Posterior vena cava (tissue), 2 donors: ENCODE measurements at places on chromosomes 2 and 18. TPM values are rescaled to one million over a fixed set of nuclear protein-coding genes. Genes with fewer than 3 reads are reported as not detected.
A peak's percentile ranks its signal among the peaks of the same experiment; 100 is the strongest.

Gene RNMT
- 28.8 TPM for total RNA-seq

Gene PFN4
- 1.0 TPM for total RNA-seq

Gene SERPINB10
- not detected for total RNA-seq

Gene RABL2A
- 10.8 TPM for total RNA-seq

Gene ACMSD
- total RNA-seq: not detected

Gene ARMC9
- 31.6 TPM for total RNA-seq

Gene STARD6
- total RNA-seq: not detected

Gene CSRNP3
- 3.1 TPM for total RNA-seq

Gene RASGRP3
- total RNA-seq: 10.9 TPM

Gene FN1
- total RNA-seq: 2,588 TPM

Gene RALB
- total RNA-seq: 55.0 TPM

Gene RMC1
- 28.8 TPM for total RNA-seq

Gene SULT1C4
- total RNA-seq: 2.7 TPM

Gene ICA1L
- total RNA-seq: 12.0 TPM

Gene LRRC30
- total RNA-seq: not detected

Gene VSNL1
- not detected for total RNA-seq

Gene CRYGD
- not detected for total RNA-seq

Gene TACR1
- 1.1 TPM for total RNA-seq

GRCh38 chr18:3150688-3151087 lies 69.1 kb downstream of the MYOM1 start:
- DNase-seq: no peak

DNA sequence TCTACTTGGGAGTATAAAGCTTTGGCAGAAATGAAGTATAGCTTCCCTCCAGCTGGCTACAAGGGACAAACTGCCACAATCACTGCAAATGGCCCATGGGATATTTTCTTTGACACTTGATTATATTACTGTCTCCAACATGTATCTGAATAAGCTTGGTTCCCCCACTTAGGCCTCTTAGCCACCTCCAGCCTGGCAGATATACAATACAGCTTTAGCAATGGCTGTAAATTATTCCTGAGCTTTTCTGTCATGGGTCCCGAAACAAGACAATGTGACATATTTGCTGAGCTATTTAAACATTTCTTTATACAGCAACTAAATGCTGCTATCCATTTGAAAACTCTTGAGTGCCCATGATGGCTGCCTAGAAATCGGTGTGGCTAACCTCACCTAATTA lies 406.2 kb downstream of the SUCLG1 start:
- DNase-seq: no peak

DNA sequence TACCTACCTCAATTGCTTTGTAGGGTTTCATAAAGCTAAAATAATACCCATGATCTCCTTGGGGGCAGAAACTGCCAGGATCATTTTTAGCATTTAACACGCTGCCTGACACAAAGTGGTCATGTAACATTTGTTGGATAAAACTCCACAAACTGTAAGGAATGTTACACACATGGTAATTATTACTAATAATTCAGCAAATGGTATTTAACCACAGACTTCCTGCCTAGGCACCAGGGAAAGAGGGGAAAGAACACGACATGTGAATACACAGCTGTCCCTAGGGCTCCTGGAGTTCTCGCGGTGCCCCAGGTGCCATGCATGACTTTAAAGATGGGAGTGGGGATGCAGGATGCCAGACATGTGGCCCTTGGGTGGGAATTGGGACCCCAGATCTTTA lies 43.5 kb downstream of the ASAP2 start:
- no peak for DNase-seq

DNA sequence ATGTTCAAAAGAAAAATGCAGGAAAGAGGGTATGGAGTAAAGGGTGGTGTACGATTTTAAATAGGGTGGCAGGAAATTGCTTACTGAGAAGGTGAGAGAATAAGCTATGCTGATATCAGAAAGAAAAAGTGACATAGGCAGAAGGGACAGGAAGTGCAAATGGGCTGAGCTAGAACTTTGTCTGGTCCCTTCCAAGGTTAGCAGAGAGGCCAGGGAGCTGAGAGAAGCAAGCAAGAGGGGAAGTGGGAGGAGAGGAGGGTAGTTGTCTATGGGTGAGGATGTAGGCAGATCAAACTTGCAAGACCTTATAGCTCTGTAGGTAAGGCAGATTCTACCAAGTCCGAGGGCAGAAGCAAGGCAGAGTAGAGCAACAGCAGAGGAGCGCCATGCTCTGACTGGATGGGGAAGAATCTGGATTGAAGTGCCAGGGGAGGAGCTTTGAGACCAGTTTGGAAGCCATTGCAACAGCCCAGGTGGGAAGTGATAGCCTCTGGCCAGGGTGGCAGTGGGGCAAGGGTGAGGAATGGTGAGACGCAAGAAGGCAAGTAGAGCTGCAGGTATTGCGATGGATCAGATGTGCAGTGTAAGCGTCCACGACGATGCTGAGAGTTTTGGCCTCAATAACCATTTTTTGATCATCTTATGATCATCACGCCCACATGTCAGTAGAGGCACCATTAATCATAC lies 134.4 kb upstream of the APCDD1 start:
- no peak for DNase-seq

GRCh38 chr2:20071397-20072383 lies 20.3 kb upstream of the LAPTM4A start:
- peak; percentile 79 for DNase-seq

DNA sequence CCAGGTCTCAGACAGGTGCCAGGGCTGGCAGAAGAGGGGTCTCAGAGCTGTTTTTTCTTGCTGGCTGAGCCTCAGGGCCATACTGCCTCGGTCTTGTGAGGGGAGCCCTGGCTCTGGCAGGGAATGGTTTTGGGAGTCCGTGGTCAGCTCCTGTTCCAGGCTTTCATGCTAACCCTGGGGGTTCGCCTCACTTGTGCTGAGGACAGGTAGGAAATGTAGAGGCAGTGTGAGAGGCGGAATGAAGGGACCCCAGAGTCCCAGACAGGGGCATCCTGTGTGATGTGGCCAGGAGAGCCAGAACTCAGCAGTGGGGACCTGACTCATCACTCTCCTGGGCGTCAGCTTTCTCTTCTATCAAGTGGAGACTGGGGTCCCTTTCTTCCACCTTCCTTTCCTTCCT lies 5.7 kb upstream of the CELF4 start:
- DNase-seq: no peak

DNA sequence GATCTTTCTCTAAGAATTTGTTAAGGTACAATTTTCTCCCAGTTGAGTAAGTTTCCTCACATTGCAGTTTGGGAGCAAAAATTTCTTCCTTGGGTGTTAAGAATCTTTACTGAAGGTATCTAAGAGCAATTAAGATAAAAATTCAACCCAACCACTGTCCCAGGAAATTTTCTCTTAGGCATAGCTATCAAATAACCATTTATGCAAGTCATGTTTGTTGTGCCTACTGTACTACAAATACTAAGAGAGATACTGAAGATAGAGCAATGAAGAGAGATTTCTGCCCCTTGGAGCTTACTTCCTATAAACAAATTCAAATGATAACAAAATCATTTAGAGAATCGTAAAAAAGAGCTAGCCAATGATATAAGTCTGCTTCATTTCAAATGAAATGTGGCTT lies 402.8 kb downstream of the LRRTM4 start:
- no peak for DNase-seq

DNA sequence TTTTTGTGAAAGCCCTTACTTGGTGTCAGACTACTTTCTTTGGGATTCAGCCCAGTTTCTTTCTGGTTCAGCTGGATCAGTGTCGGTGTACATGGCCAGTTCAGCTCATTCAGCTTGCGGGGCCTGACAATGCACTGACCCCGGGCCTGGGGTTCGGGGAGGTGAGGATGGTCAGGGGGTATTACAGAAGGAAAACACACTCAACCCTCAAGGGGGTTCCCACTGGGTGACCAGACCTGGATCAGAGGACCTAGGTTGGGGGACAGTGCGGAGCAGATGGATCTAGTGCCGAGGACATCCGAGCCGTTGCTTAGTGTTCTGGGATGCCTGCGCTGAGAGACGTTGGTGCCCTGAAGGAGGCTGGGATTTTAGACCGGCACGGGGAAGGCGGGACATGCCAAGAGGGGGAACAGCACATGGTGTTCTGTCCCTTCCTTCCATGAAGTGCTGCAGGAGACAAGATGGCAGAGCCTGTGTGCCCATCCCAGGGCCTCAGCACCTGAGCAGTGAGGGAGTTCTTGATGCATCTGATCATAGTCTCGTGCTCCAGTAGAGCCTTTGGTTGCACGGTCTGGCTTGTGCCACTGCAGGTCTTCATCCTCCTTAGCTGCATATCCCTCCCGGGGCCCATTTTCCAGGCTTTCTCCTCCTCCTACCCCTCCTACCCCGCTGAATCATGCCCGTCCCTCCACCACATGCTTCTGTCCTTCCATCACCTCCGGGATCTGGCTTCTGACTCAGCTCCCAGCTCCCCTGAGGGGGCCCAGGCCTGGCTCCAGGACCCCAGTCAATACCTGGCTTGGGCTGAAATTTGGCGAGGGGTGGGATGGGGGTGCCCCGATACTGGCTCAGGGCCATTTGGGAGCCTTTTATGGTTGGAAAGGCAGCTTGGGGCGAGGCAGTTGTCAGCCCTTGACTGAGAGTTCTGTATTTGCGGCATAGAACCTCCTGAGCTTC lies 18.0 kb downstream of the SPEG start:
- DNase-seq: peak; percentile 92

- DNase-seq: no peak
Measured at GRCh38 chr2:84495539-84496146, 20.7 kb upstream of the DNAH6 start.

GRCh38 chr2:25505622-25506021 lies 163.9 kb upstream of the DNMT3A start:
- DNase-seq: no peak

GRCh38 chr2:215878476-215879063 lies 134.8 kb downstream of the MREG start:
- no peak for DNase-seq

DNA sequence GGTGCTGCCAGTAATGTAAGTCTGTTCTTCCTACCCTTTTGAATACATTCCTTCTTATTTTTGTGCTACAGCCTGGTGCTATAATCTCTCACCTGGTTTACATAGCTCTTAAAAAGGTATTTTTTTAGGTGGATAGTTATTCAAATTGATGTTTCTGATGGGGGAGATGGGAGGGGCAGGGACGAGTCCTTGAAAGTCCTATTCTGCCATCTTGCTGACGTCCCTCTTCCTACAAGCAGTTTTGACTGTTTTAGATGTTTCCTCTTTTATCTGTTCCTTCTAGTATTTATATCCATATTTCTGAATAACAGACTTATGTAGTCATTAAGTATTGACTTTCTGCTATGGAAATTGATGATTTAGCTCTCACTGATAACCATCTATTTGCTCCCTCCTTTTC lies 256.4 kb downstream of the KIAA1328 start:
- no peak for DNase-seq

DNA sequence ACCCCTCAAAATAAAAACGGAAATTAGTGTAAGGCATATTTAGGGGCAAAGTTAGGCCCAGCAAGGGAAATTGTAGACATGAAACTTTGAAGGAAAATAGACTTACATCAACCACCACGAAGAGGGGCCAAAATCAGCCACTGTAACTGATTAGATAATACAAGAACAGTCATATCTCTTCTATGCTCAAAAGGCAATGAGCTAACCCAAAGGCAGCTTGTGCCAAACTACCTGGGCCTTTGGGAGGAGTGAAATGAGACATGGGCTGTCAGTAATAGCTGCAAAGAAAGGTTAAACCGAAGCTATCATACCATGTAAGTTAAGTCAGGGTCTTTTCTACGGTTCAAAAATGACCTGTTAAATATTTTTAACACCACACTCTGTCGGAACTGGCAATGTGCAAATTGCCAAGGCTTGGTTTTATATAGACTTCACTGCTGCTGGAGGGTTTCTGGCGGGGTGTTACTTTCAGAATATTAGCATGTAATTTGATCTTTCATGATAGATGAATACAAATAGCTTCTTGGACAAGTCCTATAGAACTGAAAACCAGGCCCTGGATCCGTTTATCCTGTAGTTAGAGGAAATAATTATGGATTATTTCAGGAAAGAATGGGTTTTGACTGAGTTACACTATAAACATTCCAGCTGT lies 69.6 kb downstream of the ACVR1 start:
- no peak for DNase-seq

- no peak for DNase-seq
Measured at GRCh38 chr2:4662161-4662779, 958.9 kb downstream of the DCDC2C start.

DNA sequence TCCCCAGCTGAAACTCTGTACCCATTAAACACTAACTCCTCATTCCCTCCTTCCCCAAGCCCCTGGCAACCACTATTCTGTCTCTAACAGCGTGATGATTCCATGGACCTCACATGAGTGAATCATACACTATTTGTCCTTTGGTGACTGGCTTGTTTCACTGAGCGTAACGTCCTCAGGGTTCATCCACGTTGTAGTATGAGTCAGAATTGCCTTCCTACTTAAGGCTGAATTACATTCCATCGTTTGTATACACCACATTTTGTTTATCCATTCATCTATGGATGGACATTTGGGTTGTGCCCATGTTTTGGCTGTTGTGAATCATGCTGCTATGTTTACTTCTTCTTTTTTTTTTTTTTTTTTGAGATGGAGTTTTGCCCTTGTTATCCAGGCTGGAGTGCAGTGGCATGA lies 19.6 kb upstream of the CABLES1 start:
- peak; percentile 25 for DNase-seq

- DNase-seq: peak; percentile 97
Measured at GRCh38 chr2:218398437-218399390, 954 bp upstream of the CTDSP1 start.

- DNase-seq: no peak
Measured at GRCh38 chr2:169585673-169586072, 1.5 kb downstream of the PPIG start.

- DNase-seq: no peak
Measured at GRCh38 chr2:63058144-63058920, 7.7 kb downstream of the OTX1 start.

DNA sequence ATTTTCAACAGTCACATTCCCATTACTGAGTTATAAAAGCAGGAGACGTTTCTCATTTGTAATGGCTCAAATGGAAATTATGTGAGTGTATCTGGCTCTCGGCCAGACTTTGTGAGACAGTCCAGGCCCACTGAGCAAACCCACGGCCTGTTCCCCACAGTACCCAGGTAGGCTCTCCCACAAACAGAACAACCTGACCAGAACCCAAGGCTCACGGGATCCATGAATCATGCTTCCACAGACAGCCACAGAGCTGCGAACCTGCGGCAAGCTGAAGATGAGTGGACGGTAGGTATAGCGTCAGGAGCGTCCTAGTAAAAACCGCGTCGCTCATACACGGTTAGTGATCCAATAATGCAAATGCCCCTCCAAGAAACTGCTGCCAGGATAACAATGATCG lies 34.2 kb downstream of the NDUFA10 start:
- no peak for DNase-seq
